Amygdala (tissue), 56 donors: ENCODE measurements at places on chromosomes 6 and 20.

GRCh38 chr6:72564231-72564630 lies 57.6 kb upstream of the KCNQ5 start:
- DNase-seq = no peak

- no peak for DNase-seq
Measured at GRCh38 chr6:52566853-52567279, 10.0 kb downstream of the TRAM2 start.

DNA sequence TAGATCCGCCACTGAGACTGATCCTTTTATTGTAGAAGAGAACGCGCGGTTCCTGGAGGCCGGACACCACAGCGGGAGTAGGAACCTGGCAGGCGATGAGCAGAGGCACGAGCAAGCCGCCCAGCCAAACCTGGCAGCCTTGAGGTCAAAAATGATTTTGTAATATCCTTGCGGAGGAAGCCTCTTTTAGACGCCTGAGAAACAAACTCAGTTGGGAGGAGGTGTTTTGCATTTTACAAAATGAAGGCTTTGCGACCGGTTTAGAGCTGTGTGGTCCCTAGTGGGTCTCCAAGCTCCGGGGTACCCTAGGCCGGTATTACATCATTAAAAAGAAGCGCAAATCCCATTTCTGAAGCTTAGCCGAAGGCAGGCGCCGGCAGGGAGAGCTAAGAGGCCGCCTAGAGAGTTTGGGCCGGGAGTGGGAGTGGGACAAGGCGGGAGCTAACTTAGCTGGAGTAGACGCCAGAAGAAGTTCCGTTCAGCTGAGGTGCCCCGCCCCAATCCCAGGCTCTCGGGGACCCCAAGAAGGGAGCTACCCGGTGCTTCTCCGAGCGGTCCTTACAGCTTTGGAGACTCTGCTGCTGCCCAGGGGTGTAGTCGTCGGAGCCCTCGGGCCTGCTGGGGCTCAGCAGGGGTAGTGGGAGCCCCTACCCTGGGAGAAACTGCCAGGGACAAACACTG lies 1.9 kb upstream of the TBX18 start:
- no peak for DNase-seq

DNA sequence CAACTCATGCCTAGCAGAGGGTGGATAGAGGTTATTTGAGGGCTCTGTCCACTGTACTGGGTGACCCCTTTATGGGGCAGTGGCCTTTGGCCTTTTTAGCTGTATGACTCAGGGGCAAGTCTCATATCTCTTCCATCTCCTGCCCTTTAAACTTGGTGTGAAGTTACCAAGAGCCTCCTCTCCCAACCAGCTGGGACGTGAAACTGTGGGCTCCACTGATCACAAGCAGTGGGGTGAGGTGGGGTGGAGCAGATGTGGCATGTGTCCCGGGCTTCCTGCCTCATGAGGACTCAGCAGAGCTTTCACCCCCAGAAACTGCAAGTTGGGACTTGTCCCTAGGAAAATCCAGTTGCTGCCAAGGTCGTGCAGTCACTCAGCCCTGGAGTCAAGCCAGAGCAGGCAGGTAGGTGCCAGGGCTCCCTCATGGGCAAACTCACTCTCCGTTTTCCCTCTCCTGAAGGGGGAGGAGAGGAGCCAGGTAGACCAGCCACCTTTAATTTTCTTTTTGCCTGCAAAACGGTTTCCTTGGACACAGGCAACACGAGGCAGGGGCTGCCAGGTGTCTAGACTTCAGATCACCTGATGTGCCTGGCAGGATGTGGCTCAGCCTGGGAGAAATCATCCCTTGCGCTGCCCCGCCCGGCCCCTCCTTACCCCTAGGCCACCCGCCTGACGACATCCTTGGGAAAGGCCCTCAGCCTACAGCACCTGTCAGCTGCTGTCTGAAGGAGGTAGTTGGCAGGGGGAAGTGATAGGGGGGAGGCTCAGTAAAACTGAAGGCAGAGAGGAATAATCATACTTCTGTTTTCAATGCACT lies 4.0 kb downstream of the CDKN1A start:
- DNase-seq = no peak

GRCh38 chr20:64101731-64102621 lies 5.4 kb downstream of the NPBWR2 start:
- no peak for DNase-seq

DNA sequence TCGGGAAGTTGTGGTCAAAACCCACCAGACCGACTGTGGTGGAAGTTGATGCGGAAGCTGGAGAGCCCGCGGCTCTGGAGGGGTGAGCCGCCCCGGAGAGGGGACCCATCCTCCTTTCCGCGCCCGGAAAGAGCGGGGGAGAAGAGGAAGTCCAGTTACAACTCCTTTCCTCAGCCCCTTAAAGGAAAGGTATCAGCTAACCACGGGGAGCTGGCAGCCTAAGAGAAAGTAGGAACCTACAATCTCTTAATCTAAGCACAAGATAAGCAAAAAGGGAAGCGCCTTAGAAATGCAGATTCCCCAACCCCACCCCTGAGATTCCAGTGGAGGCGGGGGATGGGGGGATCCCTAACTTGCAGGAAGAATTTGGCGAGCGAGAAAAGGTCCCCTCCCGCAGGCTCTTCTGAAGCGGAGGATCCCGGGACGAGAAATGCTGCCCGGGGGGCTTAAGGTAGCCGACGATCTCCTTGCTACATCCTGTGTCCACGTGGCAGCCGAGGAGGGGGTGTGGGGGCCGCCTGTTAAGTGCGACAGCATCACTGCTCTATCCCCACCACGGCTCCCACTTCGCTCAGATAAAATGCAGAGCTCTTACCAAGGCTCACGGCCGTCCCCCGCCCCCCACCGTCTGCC lies 87.5 kb downstream of the ZFP64 start:
- DNase-seq = no peak

DNA sequence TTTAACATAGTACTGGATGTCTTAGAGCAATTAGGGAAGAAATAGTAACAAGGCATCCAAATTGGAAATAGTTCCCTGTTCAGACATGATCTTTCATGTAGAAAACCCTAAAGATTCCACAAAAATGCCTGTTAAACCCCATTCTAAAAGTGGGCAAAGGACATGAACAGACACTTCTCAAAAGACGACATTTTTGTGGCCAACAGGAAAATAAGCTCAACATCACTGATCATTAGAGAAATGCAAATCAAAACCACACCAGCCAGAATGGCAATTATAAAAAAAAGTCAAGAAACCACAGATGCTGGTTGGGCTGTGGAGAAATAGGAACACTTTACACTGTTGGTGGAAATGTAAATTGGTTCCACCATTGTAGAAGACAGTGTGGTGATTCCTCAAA lies 109.9 kb upstream of the MOCS1 start:
- DNase-seq = no peak

DNA sequence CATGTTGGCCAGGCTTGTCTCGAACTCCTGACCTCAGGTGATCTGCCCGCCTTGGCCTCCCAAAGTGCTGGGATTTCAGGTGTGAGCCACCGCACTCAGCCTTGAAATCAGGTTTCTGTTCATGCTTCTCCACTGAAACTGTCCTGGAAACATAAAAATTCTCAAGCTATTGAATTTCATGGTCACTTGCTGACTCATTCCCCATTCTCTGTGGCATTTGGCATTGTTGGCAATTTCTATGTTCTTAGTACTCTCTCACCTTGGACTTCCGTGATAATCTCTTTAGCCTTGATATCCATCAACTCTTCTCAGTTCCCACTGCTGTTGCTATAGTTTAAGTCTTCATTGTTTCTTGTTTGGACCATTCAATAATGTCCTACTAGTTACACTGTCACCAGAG lies 6.2 kb downstream of the SEL1L2 start:
- no peak for DNase-seq

DNA sequence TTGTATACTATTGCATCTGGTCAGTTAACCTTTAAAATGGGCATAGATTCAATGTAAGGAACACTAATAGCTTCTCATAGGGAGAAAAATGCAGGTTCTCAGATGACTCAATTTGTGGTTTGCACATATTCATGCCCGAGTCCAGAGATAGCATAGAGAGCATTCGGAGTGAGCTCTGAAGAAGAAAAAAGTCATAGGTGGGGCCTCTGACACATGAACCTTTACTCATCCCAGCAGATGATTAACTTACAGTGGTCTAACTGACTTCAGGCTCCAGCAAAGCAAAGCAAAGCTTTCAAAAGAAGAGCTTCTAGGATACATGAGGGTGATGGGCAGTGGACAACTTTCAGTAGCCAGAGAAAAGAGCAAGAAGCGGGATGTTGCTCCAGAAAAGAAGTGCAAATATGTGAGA lies 55.3 kb upstream of the BTN3A2 start:
- DNase-seq = no peak

GRCh38 chr6:33770124-33770832 lies 18.7 kb downstream of the LEMD2 start:
- DNase-seq = no peak

DNA sequence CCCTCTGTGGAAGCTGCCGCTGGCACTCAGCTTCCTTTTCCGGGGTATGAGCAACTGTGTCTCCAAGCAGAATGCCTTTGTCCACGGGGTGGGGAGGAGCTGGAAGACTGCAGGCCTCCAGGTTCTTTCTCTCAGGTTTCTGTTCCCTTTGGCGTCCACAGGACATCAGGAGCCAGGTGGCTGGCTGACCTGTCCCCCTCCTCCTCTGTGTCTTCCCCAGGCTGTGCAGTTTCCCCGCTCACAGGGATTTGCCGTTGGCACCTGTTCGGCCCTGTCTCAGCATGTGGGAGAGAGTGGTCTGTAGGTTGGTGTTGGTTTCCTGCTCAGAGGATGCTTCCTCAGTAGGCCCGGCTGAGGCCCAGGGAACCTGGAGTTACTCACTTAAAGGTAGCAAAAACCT lies 43.5 kb downstream of the CDS2 start:
- no peak for DNase-seq

DNA sequence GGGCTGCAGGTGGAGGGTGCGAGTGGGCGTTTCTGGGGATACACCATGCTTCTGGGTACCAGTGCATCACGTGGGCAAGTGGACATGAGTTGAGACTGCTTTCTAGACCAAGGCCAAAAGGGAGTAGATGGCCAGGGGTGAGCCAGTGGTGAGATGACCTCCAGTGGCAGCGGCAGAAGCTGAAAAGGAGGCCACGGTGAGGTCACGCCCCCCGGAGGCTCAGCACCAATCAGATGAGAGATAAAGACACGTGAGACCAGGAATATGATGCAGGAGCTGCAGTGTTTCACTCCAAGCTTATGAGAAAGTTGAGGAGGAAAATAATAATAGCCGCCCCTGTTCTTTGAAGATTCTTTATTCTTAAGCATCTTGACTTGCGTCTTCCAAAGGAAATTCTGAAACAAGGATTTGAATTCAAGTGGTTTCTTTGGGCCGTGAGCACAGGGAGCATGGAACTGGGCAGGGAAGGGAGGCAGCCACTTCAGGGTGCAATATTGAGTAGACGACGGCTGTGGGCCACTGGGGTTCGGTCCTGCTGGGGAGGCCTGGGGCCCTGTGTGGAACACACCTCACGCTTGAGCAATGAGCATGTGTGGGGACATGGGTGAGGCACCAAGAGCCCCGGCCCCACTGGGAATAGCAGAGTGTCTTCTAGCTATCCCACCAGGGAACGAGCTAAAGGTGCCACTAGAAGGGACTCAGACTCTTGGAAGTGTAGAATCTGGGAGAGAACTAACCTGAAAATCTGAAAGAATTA lies 156.7 kb upstream of the LRFN2 start:
- no peak for DNase-seq

- DNase-seq = peak; percentile 10
Measured at GRCh38 chr20:20780127-20780824, 67.8 kb upstream of the RALGAPA2 start.

DNA sequence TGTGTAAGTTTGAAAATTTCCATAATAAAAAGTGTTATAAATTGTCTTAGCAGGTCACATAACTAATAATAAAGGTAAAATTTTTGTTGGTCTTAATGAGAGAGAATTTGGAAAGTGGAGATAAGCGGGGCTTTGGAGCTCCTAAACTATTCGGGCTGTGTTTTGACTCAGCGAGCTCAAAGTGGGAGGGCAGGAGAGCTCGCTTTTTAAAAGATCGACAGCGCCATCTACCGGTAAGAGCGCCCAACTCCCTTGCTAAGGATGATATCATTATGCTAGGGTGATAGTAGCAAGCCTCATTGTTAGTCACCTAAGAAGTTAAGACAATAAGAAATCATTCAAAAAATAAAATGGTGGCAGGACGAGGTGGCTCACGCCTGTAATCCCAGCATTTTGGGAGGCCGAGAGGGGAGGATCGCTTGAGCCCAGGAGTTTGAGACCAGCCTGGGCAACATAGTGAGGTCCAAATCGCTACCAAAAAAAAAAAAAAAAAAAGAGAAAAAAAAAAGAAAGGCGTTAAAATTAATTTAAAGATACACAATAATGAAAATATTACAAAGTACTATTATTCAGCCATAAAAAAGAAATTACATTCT lies 24.8 kb downstream of the C6orf15 start:
- DNase-seq = peak; percentile 39

DNA sequence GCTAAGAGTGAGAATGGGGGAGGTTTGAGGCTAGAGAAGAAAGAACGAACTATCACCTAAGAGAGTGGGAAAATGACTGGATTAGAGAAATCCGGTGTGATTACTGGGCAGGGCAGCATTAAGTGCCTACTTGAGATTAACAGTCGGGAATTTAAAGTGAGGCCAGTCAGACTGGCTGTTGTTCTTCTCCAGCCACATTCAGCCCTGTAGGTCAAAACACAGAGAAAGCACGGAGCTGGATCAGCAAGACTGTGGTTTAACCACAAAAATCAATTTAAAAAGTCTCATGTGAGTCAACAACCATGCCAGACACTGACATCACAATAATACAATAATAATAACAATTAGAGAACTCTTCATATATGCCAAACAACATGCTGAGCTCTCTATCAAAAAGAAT lies 301.9 kb upstream of the SGK1 start:
- DNase-seq = no peak
